ENCODE measurements at places on chromosomes 11 and 22.

- no peak for DNase-seq
Observed at GRCh38 chr11:66475349-66476172, 4.7 kb upstream of the DPP3 start.

- no peak for DNase-seq
Observed at GRCh38 chr11:45444796-45445195, 158.7 kb upstream of the SYT13 start.

GRCh38 chr22:38205261-38206128 is 3.7 kb downstream of the MAFF start:
- DNase-seq = no peak

GRCh38 chr22:32557444-32557843 is 82.8 kb downstream of the FBXO7 start:
- DNase-seq = no peak

GRCh38 chr11:2547806-2548205 is 103.0 kb downstream of the KCNQ1 start:
- no peak for DNase-seq

DNA sequence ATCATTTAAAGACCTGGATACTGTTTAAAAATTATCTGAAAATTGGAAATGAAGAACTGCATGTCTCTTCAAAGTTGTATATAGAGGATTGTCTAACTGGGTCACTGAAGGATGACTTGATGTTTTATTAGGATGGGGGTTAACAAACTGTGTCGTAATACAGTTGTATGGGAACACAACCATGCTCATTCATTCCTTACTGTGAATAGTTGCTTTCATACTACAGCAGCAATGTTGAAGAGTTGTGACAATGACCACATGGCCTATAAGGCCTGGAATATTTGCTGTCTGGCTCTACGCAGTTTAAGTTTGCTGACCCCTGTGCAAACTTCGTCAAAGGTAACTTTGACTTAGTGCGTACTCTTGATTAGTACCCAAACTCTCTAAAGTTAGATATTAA is 38.4 kb downstream of the FDX1 start:
- DNase-seq = no peak
